Left ventricle myocardium superior (tissue), 1 donor: ENCODE measurements at places on chromosomes 16 and 17. TPM values are rescaled to one million over a fixed set of nuclear protein-coding genes. Genes with fewer than 3 reads are reported as not detected.

TBC1D3 gene
- total RNA-seq, result not detected

KCNH6 gene
- total RNA-seq, result not detected

KRT9 gene
- total RNA-seq, result not detected

MYLK3 gene
- 274 TPM for total RNA-seq
